ENCODE measurements at places on chromosomes 1 and 21. TPM values are rescaled to one million over a fixed set of nuclear protein-coding genes. Genes with fewer than 3 reads are reported as not detected.

The FCRL2 gene
- 0.33 TPM for total RNA-seq

The KRTAP21-2 gene
- total RNA-seq = not detected

The MCOLN2 gene
- total RNA-seq = 8.0 TPM

The THBS3 gene
- 7.6 TPM for total RNA-seq

The ATAD3B gene
- total RNA-seq = 14.9 TPM

The RRP1B gene
- total RNA-seq = 20.1 TPM

The HMGB4 gene
- total RNA-seq = not detected

The SPATA21 gene
- not detected for total RNA-seq

The NCMAP gene
- 0.09 TPM for total RNA-seq

- DNase-seq = no peak
Observed at GRCh38 chr1:74531796-74532195, 19.4 kb upstream of the LRRC53 start.

GRCh38 chr1:193264313-193265065 is 78.1 kb upstream of the B3GALT2 start:
- DNase-seq = no peak

GRCh38 chr1:161068306-161069234 is 1.1 kb downstream of the ARHGAP30 start:
- DNase-seq = peak; percentile 57

DNA sequence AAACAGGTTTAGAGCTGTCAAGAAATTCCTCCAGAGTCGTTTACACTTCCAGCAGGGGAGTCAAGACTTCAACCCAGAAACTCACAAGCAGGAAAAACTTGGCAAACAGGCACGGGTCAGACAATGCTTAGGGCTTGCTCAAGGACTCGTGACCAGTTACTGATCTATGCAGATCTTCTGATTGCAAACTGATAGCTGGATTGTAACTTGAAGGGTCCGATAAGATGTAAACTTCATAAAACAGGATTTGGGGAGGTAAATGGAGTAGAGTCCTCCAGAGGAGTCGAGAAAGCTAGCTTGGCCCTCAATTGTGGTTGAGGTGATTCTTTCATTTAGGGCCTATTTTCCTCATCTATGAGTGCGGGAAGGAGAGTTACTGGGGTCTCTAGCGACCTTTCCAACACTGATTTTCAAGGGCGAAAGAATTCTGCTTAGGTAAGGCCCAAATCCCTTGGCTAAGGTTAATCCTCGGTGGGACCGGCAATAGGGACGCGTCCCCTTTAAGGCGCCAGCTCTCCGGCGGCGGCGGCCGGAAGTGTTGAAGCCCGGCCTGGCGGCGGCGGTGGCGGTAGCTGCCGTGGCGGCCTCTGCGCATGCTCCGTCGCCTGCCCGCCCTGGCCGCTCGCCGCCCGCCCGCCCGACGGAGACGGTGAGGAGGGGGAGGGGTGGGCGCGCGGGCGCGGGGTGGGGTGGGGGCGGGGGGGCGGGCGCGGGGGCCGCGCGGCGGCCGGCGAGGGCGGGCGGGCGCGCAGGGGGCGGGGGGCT is at the start of gene GMEB1:
TSS of gene GMEB1 (plus strand) at position 594 of the 765 bp plus-strand sequence. CDS start 14,829 bp downstream, outside the sequence.
- peak; percentile 69 for DNase-seq

GRCh38 chr1:204367956-204368355 is 8.2 kb upstream of the PLEKHA6 start:
- no peak for DNase-seq

DNA sequence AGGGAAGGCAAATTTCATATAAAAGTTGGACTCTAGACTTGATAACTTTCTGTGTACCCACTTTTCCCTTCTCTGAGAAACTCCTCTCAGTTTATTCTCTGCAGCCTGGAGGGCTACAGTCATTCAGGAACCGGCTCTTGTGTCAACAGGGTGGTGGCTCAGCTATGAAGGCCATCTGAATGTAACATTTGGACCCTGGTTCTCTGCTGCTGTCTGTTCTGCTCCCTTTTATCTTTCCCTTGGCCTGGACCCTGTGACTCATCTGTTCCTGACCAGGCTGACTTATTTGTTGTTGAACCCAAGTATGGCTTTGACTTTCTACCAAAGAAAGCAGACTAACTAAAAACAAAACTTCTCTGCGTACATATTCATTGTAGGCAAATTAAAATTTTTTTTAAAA is 75.4 kb downstream of the CENPF start:
- DNase-seq = no peak

DNA sequence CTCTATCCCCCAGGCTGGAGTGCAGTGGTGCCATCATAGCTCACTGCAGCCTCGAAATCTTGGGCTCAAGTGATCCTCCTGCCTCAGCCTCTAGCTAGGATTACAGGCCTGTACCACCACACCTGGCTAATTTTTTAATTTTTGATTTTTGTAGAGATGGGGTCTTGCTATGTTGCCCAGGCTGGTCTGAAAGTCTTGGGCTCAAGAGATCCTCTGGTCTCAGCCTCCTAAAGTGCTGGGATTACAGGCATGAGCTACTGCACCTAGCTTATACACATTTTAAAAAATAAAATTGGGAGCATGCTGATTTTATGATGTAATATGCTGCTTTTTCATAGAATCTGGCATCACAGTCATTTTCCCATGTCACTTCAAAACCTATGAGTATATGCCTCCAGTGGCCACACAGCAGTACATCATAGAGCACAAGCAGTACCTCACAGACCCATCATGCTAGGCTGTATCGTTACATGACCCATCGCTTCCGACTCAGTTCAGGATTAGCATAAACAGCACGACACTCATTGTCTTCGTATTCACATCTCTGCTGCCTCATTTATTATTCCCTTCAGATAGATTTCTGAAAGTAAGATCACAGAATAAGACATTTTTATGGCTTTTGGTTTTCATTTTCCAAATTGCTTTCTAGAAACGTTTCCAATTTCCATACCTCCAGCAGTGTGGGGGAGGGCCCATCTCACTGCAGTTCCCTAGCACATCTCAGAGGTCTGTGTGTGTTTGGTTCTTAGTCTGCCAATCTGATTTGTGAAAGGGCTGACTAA is 35.9 kb upstream of the CCSAP start:
- no peak for DNase-seq

DNA sequence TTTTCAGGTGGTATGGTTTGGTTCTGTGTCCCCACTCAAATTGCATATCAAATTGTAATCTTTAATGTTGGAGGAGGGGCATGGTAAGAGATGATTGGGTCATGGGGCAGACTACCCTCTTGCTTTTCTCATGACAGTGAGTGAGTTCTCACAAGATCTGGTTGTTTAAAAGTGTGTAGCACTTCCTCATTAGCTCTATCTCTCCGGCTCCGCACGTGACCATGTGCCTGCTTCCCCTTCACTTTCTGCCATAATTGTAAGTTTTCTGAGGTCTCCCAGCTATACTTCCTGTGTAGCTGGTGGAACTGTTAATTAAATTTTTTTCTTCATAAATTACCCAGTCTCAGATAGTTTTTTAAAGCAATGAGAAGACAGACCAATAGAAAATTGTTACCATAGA is 843.2 kb downstream of the AMY1C start:
- no peak for DNase-seq

DNA sequence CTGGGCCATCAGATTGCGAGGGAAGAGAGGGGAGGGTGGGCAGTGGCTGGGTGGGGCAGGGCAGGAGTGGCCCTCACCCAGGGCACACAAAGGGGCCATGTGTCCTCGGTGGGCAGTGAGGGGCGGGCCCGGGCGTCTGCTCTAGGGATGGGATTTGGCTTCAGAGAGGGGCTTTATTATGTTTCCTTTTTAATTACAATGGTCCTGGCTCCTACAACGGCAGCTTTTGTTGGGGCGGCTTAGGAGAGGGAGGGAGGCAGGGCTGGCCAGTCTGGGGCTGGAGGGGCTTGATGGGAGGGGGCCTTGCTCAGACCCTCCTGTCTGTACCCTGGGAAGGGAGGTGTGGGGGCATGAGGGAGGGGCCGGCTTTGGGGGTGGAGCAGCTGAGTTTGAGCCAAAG is 102.8 kb upstream of the WNT4 start:
- DNase-seq = no peak

GRCh38 chr1:212587016-212587887 is 21.3 kb upstream of the ATF3 start:
- no peak for DNase-seq

GRCh38 chr1:95021119-95021518 is 51.6 kb downstream of the ALG14 start:
- DNase-seq = no peak

- DNase-seq = no peak
Observed at GRCh38 chr1:79079770-79080169, 73.2 kb upstream of the ADGRL4 start.

DNA sequence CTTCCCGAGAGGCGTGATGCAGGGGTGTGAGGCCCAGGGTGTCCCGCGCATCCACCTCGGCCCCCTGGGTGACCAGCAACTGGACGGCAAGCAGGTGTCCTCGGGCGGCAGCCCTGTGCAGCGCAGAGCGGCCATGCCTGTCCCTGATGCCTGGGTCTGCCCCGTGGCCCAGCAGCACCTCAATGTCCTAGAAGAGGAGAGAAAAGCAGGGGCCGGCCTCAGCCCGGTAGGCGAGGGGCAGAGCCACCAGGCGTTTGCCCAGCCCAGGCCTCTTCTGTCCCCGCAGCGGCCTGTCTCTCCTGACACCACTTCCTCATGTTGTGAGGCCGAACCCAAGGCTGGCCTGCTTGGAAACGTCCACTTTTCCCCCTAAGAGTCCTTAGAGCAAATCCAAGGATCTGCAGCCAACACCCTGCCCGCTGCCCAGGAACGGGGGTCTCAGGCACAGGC is 1.7 kb downstream of the ANKRD65 start:
- no peak for DNase-seq

- DNase-seq = no peak
Observed at GRCh38 chr21:35376406-35377135, 327.5 kb upstream of the RUNX1 start.
